Heart right ventricle (tissue), 16 donors: ENCODE measurements at places on chromosomes 3 and 15.

- no peak for DNase-seq
- H3K27ac ChIP-seq, result no peak overlapping the region
- no peak overlapping the region for H3K4me3 ChIP-seq
- no peaks in the 10 kb centered on the region for H3K27me3 ChIP-seq
Observed at GRCh38 chr15:58553365-58553918, 121.7 kb downstream of the LIPC start.

DNA sequence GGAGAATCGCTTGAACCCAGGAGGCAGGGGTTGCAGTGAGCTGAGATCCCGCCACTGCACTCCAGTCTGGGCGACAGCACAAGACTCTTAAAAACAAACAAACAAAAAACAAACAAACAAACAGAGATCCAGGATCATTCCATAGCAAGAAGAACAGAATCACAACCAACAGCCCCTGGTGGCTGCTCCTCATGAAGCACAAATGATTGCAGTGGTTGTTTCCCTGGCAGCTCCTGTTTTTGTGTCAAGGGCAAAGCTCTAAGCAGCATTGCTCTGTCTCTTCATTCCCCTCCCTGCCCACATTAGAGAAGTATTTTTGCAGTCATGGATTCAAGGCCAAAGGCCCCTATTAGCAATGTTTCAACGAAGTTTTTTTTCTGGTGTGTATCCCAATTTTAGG lies 25.8 kb upstream of the BLM start:
- H3K27ac ChIP-seq, result no peak overlapping the region
- no peak overlapping the region for H3K4me3 ChIP-seq
- H3K36me3 ChIP-seq, result no peaks in the 10 kb centered on the region
- DNase-seq, result no peak
- H3K27me3 ChIP-seq, result no peaks in the 10 kb centered on the region

GRCh38 chr15:85417276-85417675 lies 36.9 kb downstream of the AKAP13 start:
- DNase-seq, result no peak
- no peaks in the 10 kb centered on the region for H3K27me3 ChIP-seq
- no peak overlapping the region for H3K27ac ChIP-seq
- H3K4me3 ChIP-seq, result no peak overlapping the region
- no peaks in the 10 kb centered on the region for H3K36me3 ChIP-seq

DNA sequence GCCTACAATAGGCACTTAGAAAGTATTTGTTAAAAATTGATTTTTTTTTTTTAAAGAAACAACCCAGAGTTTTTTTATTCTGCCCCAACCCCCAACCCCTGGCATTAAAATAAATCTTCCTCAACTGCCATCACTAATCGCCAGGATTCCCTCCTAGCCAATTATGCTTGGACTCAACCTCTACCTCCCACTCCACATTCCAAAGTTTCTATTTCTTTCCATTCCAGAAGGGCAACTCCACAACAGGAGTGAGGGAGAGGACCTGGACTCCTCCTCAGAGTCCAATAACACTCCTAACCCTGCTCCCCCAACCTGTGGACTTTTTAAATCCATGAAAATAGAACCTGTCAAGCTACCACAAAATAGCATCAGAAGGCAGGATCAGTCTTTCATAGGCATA lies 99.4 kb downstream of the ADAMTS9 start:
- no peak overlapping the region for H3K4me3 ChIP-seq
- H3K4me1 ChIP-seq, result peaks cover 14% of the 10 kb centered on the region
- no peak for DNase-seq
- no peak overlapping the region for H3K27ac ChIP-seq
- H3K27me3 ChIP-seq, result no peaks in the 10 kb centered on the region

GRCh38 chr3:46214751-46215352 lies 6.7 kb upstream of the CCR1 start:
- no peak for DNase-seq
- no peaks in the 10 kb centered on the region for H3K4me1 ChIP-seq
- H3K36me3 ChIP-seq, result no peaks in the 10 kb centered on the region
- no peak overlapping the region for H3K27ac ChIP-seq
- H3K4me3 ChIP-seq, result no peak overlapping the region
- peaks cover 23% of the 10 kb centered on the region for H3K27me3 ChIP-seq

DNA sequence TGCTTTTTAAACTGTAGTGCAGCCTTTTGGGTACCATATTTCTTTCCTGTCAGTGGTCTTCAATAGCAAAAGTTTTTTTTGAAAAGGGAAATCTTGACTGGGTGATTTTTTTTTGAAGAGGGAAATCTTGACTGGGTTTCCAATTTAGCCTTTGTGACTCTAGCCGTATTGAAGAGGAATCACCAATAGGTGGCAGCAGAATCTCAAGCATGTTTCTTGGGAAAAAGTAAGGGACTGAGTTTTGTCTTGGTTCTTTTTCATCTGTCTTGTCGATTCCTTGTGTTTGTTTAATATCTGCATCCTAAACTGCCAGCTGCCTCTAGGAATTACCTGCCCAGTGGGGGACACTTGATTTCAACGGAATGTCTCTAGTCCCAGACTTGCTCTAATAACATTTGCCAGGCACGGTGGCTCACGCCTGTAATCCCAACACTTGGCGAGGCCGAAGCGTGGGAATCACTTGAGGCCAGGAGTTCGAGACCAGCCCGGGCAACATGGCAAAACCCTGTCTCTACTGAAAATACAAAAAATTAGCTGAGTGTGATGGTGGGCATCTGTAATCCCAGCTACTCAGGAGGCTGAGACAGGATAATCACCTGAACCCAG lies 89.2 kb downstream of the RBPMS2 start:
- no peaks in the 10 kb centered on the region for H3K36me3 ChIP-seq
- no peak overlapping the region for H3K4me3 ChIP-seq
- H3K27ac ChIP-seq, result no peak overlapping the region
- H3K27me3 ChIP-seq, result no peaks in the 10 kb centered on the region

- H3K36me3 ChIP-seq, result peaks cover 67% of the 10 kb centered on the region
- no peaks in the 10 kb centered on the region for H3K27me3 ChIP-seq
- no peak for DNase-seq
- peaks cover 31% of the 10 kb centered on the region for H3K4me1 ChIP-seq
- H3K27ac ChIP-seq, result no peak overlapping the region
Observed at GRCh38 chr15:39585389-39585841, 4.5 kb downstream of the THBS1 start.

GRCh38 chr3:11385891-11386290 lies 113.7 kb downstream of the ATG7 start:
- no peak overlapping the region for H3K4me3 ChIP-seq
- H3K27me3 ChIP-seq, result no peaks in the 10 kb centered on the region
- no peaks in the 10 kb centered on the region for H3K36me3 ChIP-seq
- H3K4me1 ChIP-seq, result peaks cover 31% of the 10 kb centered on the region
- no peak for DNase-seq

GRCh38 chr15:92968926-92969651 lies 69.0 kb downstream of the CHD2 start:
- DNase-seq, result no peak
- no peak overlapping the region for H3K27ac ChIP-seq
- H3K27me3 ChIP-seq, result no peaks in the 10 kb centered on the region
- no peaks in the 10 kb centered on the region for H3K36me3 ChIP-seq
- peaks cover 6% of the 10 kb centered on the region for H3K4me1 ChIP-seq

DNA sequence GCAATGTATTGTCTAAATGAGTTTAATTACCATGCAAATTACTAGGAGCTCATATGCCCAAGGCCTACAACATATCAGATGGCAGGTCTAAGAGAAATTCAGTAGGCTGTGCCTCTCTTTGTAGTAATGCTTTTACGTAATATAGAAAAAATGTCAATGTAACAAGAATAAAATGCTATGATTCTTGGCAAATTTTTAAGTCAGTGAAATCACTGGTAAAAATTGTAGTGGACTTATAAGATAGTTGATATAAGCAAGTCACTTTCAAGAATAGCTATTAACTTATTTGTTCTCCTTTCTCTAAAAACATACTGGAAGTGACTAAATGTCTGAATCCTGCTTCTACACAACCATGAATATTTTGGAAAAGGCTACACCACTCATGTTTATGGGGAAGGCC lies 707.8 kb downstream of the TUSC7 start:
- no peaks in the 10 kb centered on the region for H3K4me1 ChIP-seq
- H3K4me3 ChIP-seq, result no peak overlapping the region
- H3K36me3 ChIP-seq, result no peaks in the 10 kb centered on the region
- no peak for DNase-seq

DNA sequence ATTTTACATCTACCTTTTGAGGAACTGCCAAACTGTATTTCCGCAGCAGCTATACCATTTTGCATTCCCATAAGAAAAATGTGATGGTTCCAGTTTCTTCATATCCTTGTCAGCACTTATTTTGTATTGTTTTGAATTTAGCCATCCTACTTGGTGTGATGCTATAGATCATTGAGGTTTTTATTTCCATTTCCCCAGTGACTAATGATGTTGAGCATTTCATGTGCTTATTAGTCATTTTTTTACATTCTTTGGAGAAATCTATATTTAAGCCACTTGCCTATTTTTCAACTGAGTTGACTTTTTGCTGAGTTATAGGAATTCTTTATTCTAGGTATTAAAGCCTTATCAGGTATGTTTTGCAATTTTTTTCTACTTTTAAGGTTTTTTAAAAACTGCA lies 347.6 kb upstream of the RARB start:
- no peaks in the 10 kb centered on the region for H3K36me3 ChIP-seq
- H3K27ac ChIP-seq, result no peak overlapping the region
- no peaks in the 10 kb centered on the region for H3K4me1 ChIP-seq

DNA sequence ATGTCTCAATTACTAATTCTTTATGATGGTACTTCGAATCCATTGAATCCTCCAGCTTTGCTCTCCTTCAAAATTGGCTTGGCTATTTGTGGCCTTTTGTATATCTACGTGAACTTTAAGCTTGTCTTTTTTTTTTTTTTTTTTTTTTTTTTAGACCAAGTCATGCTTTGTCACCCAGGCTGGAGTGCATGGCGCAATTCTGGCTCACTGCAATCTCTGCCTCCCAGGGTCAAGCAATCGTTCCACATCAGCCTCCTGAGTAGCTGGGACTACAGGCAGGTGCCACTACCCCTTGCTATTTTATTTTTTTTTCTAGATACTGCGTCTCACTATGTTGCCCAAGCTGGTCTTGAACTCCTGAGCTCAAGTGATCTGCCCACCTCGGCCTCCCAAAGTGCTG lies 7.7 kb upstream of the DIPK2A start:
- no peak for DNase-seq
- H3K4me3 ChIP-seq, result no peak overlapping the region
- H3K27ac ChIP-seq, result no peak overlapping the region
- no peaks in the 10 kb centered on the region for H3K4me1 ChIP-seq
- H3K36me3 ChIP-seq, result no peaks in the 10 kb centered on the region
- H3K27me3 ChIP-seq, result no peaks in the 10 kb centered on the region

GRCh38 chr15:48777645-48778330 lies 33.1 kb downstream of the CEP152 start:
- H3K4me1 ChIP-seq, result no peaks in the 10 kb centered on the region
- H3K36me3 ChIP-seq, result no peaks in the 10 kb centered on the region
- DNase-seq, result no peak
- no peak overlapping the region for H3K4me3 ChIP-seq
- no peaks in the 10 kb centered on the region for H3K27me3 ChIP-seq

DNA sequence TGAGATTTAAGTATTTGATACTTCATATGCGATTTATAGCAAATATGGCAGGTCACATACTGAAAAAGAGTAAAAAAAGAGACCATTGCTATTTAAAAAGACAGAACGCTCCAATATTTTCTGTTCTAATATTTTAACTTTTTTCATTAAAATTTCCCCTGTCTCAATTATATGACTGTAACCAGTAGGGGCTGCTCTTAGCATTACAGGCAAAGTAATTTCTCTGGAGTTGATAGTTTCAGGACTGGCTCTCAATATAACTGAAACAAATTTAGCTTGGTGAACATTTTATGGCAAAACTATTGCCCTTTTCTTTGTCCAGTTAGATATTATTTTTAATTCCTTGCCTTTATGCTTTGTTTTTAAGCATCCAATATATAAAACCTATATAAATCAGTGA lies 286.3 kb upstream of the ROBO2 start:
- H3K36me3 ChIP-seq, result no peaks in the 10 kb centered on the region
- no peaks in the 10 kb centered on the region for H3K4me1 ChIP-seq
- H3K27me3 ChIP-seq, result no peaks in the 10 kb centered on the region
- H3K27ac ChIP-seq, result no peak overlapping the region

DNA sequence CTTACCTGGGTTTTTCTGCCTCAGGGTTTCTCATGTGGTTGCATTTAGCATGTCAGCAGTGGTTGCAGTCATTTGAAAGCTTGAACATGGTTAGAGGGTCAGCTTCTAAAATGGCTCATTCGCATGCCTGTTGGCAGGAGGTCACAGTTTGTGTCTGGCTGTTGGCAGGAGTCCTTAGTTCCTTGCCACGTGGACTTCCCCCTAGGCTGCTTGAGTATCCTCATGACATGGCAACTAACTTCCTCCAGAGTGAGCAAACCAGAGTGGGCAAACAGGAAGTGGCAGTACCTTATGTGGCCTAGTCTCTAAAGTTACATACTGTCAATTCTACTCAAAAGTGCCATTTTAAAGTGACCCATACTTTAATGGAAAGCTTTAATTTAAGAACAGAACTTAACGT lies 3.4 kb upstream of the UNC13C start:
- H3K27ac ChIP-seq, result no peak overlapping the region
- H3K36me3 ChIP-seq, result no peaks in the 10 kb centered on the region
- H3K27me3 ChIP-seq, result peaks cover 18% of the 10 kb centered on the region
- peaks cover 12% of the 10 kb centered on the region for H3K4me1 ChIP-seq

DNA sequence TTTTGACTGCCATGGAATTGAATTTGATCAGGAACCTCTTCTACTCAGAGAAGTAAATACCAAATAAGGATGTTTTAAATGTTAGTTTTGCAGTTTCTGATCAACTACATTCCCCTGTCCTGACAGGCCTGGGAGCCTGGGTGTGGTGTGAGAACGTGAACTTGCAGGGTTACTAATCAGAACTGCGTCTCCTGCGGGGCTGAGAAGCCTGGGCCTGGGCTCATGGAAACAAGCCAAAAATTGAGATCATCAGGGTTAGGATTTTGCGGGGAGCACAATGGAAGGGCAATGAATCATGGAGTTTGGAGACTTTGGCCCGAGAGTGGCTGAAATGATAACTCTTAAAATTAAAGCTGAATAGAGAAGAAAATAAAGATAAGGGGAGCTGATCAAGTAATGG lies 47.8 kb upstream of the C3orf70 start:
- no peak for DNase-seq
- H3K4me1 ChIP-seq, result no peaks in the 10 kb centered on the region
- no peak overlapping the region for H3K27ac ChIP-seq
- H3K4me3 ChIP-seq, result no peak overlapping the region

DNA sequence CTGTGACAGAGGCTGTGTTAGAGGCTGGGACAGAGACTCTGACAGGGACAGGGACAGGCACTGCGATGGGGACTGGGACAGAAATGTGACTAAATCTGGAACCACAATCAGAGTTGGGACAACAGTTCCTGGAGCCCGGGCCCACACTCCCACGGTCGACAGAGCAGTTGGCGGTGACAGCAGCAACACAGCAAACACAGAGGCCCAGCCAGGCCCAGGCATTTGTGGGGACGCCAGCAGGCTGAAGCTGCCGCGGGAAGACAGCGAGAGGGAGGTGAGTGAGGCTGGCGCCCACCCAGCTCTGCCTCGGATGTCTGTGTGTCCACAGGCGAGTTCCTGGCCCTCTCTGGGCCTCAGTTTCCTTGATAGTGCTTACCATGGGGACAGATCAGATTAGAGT lies 9.3 kb upstream of the HCN4 start:
- H3K4me3 ChIP-seq, result no peak overlapping the region
- DNase-seq, result peak; percentile 67
- H3K27me3 ChIP-seq, result no peaks in the 10 kb centered on the region
- no peak overlapping the region for H3K27ac ChIP-seq
- no peaks in the 10 kb centered on the region for H3K36me3 ChIP-seq
- no peaks in the 10 kb centered on the region for H3K4me1 ChIP-seq

GRCh38 chr3:108202834-108203233 lies 19.4 kb downstream of the IFT57 start:
- no peaks in the 10 kb centered on the region for H3K4me1 ChIP-seq
- H3K27me3 ChIP-seq, result no peaks in the 10 kb centered on the region
- H3K4me3 ChIP-seq, result no peak overlapping the region
- no peak for DNase-seq
- H3K27ac ChIP-seq, result no peak overlapping the region
- peaks cover 20% of the 10 kb centered on the region for H3K36me3 ChIP-seq

GRCh38 chr3:128415200-128415772 lies 51.4 kb downstream of the DNAJB8 start:
- no peak overlapping the region for H3K4me3 ChIP-seq
- H3K36me3 ChIP-seq, result no peaks in the 10 kb centered on the region
- H3K27ac ChIP-seq, result no peak overlapping the region
